ENCODE measurements at places on chromosomes 5 and 9. TPM values are rescaled to one million over a fixed set of nuclear protein-coding genes. Genes with fewer than 3 reads are reported as not detected.

Gene PCDHA4
- 0.19 TPM for polyA plus RNA-seq

GRCh38 chr5:72947498-72947897 is 8.3 kb upstream of the FCHO2 start:
- DNase-seq: no peak

Gene GFI1B
- 0.76 TPM for polyA plus RNA-seq

GRCh38 chr5:102718819-102719218 is 36.3 kb upstream of the PAM start:
- DNase-seq: no peak

DNA sequence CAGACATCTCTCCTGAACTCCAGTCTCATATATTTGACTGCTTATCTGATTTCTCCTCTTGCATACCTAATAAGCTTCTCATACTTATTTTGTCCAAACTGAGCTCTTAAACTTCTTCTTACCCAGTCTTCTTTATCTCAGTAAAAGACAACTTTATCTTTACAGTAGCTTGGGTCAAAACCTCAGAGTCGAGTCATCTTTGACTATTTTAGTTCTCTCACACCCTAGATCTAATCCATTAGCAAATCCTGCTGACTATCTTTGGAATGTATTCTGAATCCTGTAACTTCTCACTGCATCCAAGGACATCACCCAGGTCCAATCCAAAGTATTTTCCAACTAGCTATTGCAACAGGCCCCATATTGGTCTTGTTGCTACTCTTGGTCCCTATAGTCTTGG is 11.8 kb upstream of the JAK2 start:
- DNase-seq: no peak

- DNase-seq: no peak
Observed at GRCh38 chr5:133696782-133697507, 84.6 kb upstream of the FSTL4 start.

DNA sequence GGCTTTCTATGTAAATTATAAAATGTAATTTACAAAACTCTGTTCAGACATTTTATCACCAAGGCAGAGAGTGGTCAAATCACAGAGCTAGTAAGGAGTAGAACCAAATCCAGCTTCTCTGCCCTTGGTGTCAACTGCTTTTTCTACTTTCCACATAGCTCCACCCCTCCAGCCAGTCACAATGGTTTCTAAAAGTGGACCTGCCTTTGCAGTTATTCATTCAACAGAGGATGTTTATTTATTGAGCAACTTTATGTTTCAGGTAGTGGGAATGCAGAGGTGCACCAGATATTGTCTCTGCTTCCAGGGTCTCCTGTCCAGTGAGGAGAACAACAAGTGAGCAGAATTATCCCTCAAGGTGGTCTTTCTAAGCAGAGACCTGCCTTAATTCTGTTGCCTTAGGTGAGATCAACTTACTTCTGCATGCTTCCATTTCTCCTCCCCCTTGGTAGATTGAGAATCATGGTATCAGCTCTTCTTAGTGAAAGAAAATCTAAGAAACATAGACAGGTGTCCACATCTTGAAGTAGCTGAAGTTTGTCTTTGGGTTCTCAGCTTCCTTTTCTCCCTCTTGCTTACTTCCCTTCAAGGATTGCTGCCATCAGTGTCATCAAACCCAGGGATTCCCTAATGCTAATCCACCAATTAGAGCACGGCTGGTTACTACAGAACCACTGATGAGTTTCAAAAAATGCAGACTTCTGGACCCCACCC is 17.2 kb upstream of the PDCD1LG2 start:
- no peak for DNase-seq

Gene GRM6
- polyA plus RNA-seq: not detected

DNA sequence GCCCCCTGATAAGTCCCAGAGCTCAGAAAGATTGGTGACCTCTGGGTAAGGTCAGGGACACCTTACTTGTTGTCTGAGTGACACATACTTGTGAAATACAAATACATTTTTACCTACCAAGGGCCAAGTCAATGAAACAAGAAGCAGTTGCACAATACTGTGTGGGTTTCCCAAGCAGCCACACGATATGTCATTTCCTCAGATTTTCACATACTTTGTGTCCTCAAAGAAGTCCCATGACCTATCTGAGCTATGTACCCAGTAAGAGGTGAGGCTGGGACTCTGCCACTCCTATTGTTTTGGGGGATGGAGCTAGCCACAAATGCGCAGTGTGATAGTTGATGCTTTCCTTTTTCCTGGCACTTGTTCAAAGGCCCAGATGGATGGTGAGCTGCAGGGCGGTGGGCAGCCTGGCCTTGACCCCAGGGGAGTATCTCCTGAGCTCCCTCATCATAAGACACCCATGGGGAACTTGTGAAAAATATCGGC is 4.8 kb upstream of the SLC25A51 start:
- no peak for DNase-seq

DNA sequence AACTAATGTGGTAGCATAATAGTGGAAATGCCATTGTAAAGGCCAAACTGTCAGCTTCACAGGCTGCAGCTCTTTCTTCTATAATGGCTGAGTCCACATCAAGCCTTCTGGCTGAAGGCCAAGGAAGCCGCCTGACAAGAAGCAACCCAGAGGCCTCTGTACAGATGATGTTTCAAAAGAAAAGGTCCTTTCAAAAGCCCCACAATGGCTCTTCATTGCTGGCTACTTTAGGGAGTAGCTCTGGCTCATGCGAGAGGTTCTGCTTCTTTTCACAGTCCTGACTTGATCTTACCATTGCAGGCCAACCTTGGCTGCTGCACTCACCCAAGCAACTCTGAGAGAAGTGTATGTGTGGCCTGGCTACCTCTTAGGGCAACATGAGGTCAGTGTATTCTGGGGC is 54.5 kb upstream of the EQTN start:
- no peak for DNase-seq

Gene RASEF
- polyA plus RNA-seq: 5.1 TPM

DNA sequence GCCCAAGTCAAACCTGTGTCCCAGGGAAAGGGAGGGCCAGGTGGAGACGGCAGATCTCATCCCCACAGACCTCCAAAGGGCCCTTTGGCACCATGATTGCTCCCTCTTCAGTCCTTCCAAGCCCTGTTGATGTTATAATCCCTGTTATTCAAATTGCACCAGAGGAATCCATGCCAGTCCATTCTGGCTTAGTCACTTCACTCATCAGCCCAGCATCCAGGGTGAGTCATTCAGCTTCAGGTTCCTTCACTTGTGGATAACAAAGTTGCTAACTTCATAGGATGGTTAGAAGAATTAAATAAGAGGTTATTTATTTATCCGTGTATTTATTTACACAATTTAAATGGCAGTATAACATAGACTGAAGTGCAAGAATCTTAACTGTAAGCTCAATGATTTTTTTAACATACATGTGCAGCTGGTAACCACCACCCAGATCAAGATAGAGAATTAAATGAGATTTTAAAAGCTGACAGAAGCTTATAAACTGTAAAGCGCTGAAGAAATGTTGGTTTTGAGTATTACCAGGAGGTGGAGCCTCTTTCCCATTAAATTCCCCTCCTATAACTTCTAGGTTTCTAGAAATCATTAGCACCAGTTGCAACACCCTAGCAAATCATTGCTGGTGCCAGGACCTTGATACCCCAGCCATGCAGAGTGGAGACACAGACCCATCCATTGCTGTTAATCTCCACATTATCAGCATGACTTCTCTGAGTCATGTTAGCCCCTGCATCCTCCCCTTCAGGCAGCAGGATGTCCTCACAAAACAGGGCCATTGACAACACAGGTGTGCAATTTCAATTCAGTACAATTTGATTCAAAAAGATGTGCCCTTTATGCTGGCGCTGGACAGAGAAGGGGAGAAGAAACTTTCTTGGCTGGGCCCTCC is 77.4 kb downstream of the SEC61B start:
- no peak for DNase-seq

Gene OR1K1
- not detected for polyA plus RNA-seq

Gene CA9
- polyA plus RNA-seq: 0.09 TPM

DNA sequence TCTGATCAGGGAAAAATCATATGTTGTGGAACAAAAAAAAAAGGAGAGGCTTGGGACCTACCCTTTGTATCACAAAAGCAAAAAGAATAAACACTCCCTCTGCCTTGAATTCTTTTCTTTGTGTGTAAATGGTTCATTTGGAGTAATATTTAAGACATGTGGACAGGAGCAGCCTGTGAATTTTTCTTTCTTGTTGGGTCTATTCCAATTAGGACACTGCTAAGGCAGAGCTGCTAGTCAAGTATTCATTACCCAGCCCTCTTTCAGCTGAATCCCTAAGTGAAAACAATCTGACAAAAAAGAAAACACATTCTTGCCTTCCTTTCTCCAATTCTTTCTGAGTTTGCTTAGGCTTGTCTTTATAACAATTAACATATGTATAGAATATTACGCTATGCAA is 330.0 kb downstream of the EBF1 start:
- no peak for DNase-seq
